Activated T-cell treated with anti-CD3 and anti-CD28 coated beads, Interleukin-2, amount 50 U/mL, for 1 hour (primary cell): ENCODE measurements at places on chromosomes 4 and X.

DNA sequence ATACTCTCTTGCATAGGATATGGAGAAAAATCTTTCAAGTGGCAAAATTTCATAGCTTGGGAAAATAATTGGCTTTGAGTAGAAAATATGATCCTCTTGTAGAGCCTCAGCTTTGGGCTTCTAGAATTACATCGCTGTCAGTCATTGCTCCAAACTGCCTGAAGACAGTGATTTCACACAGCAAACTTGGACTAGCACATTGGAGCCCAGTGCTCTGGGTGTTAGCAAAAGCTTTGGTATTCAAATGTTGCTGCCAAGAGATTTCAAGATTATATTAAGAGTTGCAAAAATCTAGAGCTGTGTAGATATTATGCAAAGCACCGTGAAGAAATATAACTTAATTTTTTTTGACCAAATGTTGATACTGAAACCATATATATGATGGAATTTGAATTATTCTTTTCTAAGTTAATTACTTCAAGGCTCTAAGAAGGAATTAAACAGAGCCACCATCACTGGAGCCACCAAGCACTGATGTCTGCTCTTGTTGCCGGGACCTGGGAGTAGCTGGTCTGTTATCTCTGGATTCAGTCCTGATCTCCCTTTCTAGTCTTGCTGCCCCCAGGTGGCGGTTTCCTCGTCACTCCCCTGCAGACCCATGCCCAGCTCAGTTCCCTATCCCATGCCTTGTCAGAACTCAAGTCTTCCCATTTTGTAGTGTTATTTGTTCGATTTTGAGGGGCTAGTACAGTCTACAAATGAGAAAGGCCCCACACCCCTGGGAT, 260.7 kb upstream of the SFRP2 start:
- no peak for DNase-seq

DNA sequence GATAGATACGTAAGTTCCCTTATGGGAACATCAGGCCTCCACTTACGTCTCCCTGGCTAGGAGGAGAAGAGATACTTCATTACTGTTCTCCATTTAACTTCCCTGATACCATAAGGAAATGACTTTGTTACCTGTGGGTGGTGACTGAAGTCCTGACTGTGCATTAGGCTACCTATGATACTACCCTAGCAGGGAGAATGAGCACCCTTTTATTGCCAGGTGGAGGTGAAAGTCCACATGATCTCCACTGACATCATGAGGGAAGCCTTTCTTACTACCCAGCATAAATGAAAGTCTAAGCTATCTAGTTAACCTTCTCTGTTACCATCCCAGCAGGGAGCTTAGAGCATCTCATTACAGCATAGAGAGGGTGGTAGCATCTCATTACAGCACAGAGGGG, 24.4 kb upstream of the LAMTOR3 start:
- DNase-seq, result no peak

GRCh38 chr4:48490012-48490679, at the start of gene ZAR1:
Gene ZAR1, plus strand, starts transcription at chr4:48490252. Its CDS starts 40 bp downstream, at chr4:48490292.
- peak; percentile 23 for DNase-seq

DNA sequence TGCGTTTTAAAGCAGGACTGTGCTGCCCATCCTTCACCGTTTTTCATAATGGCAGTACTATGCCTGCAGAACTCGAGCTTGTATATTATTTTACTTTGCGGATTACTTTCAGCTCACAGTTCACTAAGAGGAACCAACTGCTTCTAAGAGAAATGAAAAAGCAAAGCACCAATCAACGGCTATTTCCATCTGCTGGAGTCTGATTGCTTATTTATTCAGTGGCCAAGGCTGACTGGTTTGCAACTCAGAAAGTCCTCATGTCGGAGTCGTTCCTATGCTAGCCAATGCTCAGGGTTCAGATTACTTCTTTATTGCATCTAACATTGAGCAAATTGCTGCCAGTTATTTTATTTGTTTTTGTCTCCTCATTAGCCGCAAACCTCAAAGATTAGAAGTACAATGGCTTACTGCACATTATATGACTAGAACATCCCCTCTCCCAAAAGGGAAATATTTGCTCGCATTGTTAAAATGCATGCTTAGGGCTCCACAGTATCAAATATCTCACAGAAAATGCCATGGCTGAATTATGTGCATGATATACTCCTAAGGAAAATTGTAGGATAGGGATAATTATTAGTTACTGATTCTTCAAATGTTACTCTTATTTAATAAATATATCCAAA, 1628.2 kb upstream of the ADGRL3 start:
- DNase-seq, result no peak

DNA sequence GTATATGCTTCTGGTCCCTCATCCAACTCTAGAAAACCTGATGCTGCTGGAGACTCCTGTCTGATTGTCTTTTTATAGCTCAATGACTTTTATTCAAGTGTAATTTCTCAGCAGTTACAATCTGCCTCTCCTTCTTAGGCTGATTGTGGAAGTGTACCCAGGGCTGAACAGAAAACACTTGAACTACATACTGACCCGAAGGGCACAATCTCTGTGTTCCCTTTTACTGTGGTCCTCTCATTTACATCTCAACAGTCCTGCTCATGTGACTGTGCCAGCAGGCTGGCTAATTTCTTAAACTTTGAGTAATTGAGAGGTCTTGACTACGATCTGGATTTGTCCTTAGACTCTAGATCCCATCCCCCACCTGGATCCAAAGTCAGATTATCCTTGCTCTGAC, 863.4 kb downstream of the PDHA2 start:
- no peak for DNase-seq

GRCh38 chrX:78653118-78653822, 5.9 kb downstream of the RTL3 start:
- DNase-seq, result no peak

GRCh38 chr4:96916711-96917110, 1076.8 kb downstream of the PDHA2 start:
- no peak for DNase-seq

- no peak for DNase-seq
Observed at GRCh38 chrX:7062903-7063302, 84.6 kb upstream of the STS start.

GRCh38 chr4:141388481-141388880, 167.8 kb downstream of the ZNF330 start:
- no peak for DNase-seq

DNA sequence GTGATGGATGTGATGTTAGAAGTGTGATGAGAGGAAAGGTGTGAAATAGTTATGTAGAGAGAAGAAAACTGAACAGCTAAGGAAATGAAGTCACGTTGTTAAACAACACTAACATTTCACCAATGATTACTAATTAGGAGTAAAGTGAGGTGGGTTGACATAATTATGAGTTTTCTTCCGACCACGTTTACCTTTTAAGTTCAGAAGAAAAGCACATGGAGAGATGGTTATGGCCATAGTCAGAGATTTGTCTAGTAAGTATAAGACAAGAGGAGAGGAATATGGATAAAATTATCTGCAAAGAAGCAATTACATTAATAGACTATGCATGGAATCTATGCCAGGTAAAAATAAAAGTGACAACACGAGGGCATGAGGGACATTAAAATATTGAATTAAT, 551.3 kb upstream of the TECRL start:
- DNase-seq, result no peak

GRCh38 chr4:5460106-5460801, 248.1 kb downstream of the EVC2 start:
- DNase-seq, result no peak

- no peak for DNase-seq
Observed at GRCh38 chr4:90745176-90745575, 618.0 kb downstream of the CCSER1 start.

GRCh38 chr4:52408471-52408870, 250.6 kb downstream of the USP46 start:
- no peak for DNase-seq

DNA sequence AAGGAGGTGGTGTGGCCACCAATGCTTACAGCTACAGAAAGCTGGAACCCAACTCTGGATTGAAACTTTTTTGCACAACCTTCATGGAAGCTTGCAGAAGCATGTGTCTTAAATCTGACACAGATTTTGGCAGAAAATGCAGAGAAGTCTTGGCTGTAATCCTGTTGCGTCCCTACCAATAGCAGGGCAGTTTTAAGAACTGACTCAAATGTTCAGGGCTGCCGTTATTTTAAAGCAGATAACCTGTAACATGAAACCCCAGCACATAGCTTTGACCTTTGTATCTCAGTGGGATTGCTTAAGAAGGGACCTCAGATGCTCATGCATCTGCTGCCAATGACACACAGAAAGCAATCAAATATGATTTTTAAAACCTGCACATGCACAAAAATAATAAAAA, at the start of gene VEGFD:
Gene VEGFD, minus strand, starts transcription at position 110 of the 400 bp plus-strand sequence. CDS start 467 bp downstream, outside the sequence.
- no peak for DNase-seq

DNA sequence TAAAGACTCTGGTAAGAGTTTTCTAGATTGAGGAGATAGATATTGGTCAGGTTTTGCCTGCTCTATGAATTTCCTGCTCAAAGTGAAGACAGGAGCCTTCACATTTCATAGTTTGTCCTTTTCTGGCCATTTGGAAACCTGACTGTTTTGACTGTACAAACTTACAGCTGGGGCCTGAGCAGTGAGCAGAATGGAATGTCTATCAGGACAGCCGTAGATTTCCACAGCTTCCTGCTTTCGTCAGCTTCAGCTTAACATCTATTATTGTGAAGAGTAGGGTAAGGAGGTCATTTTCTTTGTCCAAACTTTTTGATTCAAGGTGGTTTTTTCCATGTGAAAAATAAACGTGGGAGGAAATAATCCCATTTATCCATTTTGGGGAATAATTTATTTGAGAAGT, 124.3 kb upstream of the DIPK2B start:
- no peak for DNase-seq

DNA sequence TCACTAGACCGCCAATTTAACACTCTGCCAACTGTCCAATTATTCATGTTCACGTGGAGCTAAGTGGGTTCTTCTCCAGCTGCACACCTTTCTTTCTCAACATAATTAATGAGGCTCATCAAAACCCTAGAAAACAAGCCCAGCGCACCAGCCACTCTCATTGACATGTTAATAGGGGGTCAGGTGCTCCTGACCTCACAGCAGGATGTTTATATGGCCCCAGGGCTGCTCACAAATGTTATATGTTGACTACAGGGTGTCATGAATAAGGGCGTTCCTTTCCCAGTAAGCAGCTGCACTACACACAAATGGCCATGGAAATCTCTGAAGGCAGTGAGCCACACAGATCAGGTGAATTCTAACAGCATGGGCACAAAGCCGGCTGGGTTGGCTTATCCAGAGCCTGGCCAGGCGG, 209.8 kb downstream of the MGST2 start:
- no peak for DNase-seq

DNA sequence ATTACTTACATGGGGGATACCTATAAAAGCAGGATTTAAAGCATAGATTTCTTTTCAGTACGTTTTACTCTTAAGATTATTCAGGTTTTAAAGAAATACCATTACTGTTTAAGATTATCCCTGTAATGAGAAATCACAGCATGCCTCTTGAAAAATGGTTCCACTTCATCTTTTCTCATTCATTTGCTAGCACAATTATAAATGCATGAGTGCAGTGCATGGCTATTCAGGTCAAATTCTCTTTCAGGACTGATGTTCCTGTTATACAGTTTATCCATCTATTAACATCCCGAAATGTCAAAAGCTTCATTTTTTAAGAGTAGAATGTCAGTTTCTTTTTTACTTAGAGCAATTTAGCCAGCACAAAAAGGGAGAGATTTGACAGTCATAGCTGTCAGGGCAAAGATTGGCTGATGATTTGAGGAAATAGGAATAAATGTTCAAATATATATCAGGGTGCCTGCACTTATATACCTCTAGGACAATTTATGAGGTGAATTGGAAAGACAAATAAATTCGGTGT, 135.2 kb downstream of the ADGRL3 start:
- DNase-seq, result no peak

- no peak for DNase-seq
Observed at GRCh38 chr4:14596904-14597303, 405.4 kb upstream of the CPEB2 start.

DNA sequence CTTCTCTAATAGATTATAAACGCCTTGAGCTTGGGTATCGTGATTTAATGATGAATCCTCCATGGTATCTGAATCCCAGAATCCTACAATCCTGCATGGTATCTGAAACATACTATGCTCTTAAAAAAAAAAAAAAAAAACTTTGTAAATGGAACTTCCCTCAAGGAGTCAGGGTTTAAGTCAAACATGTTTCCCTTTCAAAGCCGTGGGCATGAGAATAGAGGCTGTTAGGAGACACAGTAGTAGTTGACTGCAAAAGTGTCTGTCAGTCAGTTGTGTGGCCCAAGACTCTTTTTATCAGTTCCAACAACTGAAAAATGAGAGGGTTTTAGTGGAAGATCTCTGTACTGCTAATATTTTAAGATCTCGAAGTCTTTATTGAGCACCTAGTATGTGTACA, 2.4 kb upstream of the HS3ST1 start:
- DNase-seq, result no peak

- DNase-seq, result no peak
Observed at GRCh38 chrX:34866646-34867045, 76.0 kb upstream of the FAM47B start.

GRCh38 chrX:51496501-51497291, at the start of gene NUDT11:
Gene NUDT11, minus strand, starts transcription at chrX:51496592. Its CDS starts 148 bp downstream, at chrX:51496444.
- DNase-seq, result peak; percentile 38

DNA sequence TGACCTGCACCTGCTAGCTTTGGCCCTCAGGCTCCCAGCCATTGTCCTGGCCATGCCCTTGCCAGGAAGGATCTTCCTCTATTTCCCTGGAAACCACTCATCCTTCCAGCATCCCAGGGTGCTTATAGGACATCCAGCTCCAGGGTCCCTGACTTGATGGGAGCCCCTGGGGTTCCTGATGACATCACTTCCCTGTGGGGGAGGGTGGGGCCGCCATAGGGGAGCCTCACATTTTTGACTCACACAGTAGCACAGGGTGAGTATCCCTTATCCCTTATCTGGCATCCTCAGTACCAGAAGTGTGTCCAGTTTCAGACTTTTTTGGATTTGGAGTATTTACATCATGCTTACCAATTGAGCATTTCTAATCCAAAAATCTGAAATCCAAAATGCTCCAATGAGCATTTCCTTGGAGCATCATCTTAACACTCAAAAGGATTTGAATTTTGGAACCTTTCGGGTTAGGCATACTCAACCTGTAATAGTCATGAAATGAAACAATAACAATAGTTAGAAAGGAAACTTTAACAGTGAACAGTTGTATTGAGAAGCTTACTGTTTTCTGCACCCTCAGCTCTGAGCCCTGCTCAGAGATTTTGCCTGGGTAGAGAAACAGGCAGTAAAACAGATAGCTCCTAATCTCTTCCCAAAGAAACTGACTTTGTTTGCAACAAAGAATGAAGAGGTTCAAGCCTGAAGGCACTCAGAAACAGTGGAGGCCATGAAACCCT, 22.1 kb downstream of the TNIP2 start:
- no peak for DNase-seq

GRCh38 chrX:58025979-58026378, 115.7 kb upstream of the ZXDA start:
- DNase-seq, result no peak

DNA sequence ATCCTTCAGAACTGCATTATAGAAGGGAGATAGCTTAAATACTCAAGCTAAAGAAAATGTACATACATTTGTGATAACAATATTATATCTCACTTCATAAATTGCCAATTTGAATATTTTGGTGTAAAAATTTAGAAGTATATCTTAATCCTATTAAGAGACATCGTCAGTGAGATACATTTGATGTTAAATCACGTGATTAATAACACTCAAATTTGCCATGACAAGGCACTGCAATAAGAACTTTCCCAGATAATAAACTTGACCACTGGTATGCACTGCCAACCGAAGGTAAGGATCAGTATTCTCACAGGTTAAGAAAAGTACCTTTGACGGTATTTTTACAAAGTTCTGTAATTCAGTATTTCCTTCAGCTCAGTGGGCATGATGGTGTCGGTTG, 764.7 kb upstream of the FRG1 start:
- no peak for DNase-seq

GRCh38 chr4:139743027-139743426, 77.4 kb downstream of the MGST2 start:
- no peak for DNase-seq
